Hindlimb muscle (tissue), 1 donor: ENCODE measurements at places on chromosomes 3 and 15. TPM values are rescaled to one million over a fixed set of nuclear protein-coding genes. Genes with fewer than 3 reads are reported as not detected.

NANOGP8 gene
- not detected for polyA plus RNA-seq

FGD5 gene
- polyA plus RNA-seq = 20.1 TPM

ERICH6 gene
- polyA plus RNA-seq = 0.23 TPM

FOXB1 gene
- not detected for polyA plus RNA-seq

SLC35G2 gene
- polyA plus RNA-seq = 1.7 TPM

CHRFAM7A gene
- polyA plus RNA-seq = 2.1 TPM

IL5RA gene
- not detected for polyA plus RNA-seq

XIRP1 gene
- polyA plus RNA-seq = 143 TPM

GP5 gene
- polyA plus RNA-seq = 0.18 TPM

GALNT15 gene
- polyA plus RNA-seq = 1.3 TPM

CD96 gene
- 0.23 TPM for polyA plus RNA-seq

ZNF770 gene
- polyA plus RNA-seq = 22.7 TPM

C3orf20 gene
- polyA plus RNA-seq = 0.08 TPM

COL7A1 gene
- 9.3 TPM for polyA plus RNA-seq

ECE2 gene
- not detected for polyA plus RNA-seq

PPP1R14D gene
- not detected for polyA plus RNA-seq

CLDN11 gene
- polyA plus RNA-seq = 1.7 TPM

GOLGA6L4 gene
- polyA plus RNA-seq = 7.4 TPM

MME gene
- polyA plus RNA-seq = 5.3 TPM

CHST13 gene
- polyA plus RNA-seq = 0.18 TPM

GP9 gene
- polyA plus RNA-seq = 0.30 TPM

TRIM71 gene
- 0.18 TPM for polyA plus RNA-seq

PDCD7 gene
- polyA plus RNA-seq = 25.7 TPM

TGM5 gene
- 0.08 TPM for polyA plus RNA-seq

ABHD17C gene
- polyA plus RNA-seq = 8.6 TPM

NPAP1 gene
- not detected for polyA plus RNA-seq

COMMD2 gene
- polyA plus RNA-seq = 28.3 TPM

CHP1 gene
- polyA plus RNA-seq = 59.2 TPM

ST8SIA2 gene
- polyA plus RNA-seq = 18.3 TPM

GLDN gene
- polyA plus RNA-seq = 0.34 TPM

PLCH1 gene
- polyA plus RNA-seq = 0.41 TPM

SKOR1 gene
- polyA plus RNA-seq = 0.67 TPM

LDHAL6B gene
- polyA plus RNA-seq = 0.12 TPM

CTXN2 gene
- polyA plus RNA-seq = not detected

SI gene
- polyA plus RNA-seq = not detected

MEIS2 gene
- 7.7 TPM for polyA plus RNA-seq

ZNF621 gene
- polyA plus RNA-seq = 14.8 TPM

HAUS2 gene
- 14.4 TPM for polyA plus RNA-seq

STARD9 gene
- polyA plus RNA-seq = 18.0 TPM

SLC22A13 gene
- polyA plus RNA-seq = 0.18 TPM

RTP3 gene
- 0.25 TPM for polyA plus RNA-seq

SYNM gene
- 79.5 TPM for polyA plus RNA-seq

WDR49 gene
- polyA plus RNA-seq = not detected

OR5K2 gene
- polyA plus RNA-seq = not detected

RASSF1 gene
- 36.3 TPM for polyA plus RNA-seq

IL17RB gene
- polyA plus RNA-seq = 3.2 TPM

COLQ gene
- polyA plus RNA-seq = 17.8 TPM

MYZAP gene
- polyA plus RNA-seq = 2.7 TPM

IFT57 gene
- 20.2 TPM for polyA plus RNA-seq

CYP1A2 gene
- polyA plus RNA-seq = not detected
